Spleen (tissue), 13 donors: ENCODE measurements at places on chromosomes 3 and 15. TPM values are rescaled to one million over a fixed set of nuclear protein-coding genes. Genes with fewer than 3 reads are reported as not detected.

GRCh38 chr3:192246847-192247559 lies 480.3 kb downstream of the FGF12 start:
- no peak for DNase-seq

DNA sequence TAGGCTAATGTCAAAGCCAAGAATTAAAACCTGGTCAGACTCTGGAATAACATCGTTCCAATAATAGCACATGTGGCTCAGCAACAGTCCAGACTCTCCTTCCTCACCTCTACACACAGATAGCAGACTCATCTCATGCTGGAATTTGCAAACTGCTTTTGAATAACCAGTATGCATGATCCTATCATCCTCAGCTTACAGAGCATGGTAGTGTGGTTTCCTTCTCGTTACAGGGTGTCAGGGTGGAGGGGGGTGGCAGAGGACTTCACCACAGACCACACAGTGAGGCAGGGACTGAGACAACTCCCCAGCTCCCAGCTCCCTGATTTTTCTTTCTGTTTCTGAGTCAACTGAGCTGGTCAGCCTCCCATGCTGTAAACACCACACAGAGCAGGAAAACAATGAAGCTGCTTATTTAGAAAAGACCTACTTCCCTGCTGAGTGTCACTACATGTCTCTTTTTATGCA lies 101.6 kb downstream of the RPL22L1 start:
- no peak for DNase-seq

- no peak for DNase-seq
Observed at GRCh38 chr3:134309987-134310700, 59.5 kb upstream of the RYK start.

DNA sequence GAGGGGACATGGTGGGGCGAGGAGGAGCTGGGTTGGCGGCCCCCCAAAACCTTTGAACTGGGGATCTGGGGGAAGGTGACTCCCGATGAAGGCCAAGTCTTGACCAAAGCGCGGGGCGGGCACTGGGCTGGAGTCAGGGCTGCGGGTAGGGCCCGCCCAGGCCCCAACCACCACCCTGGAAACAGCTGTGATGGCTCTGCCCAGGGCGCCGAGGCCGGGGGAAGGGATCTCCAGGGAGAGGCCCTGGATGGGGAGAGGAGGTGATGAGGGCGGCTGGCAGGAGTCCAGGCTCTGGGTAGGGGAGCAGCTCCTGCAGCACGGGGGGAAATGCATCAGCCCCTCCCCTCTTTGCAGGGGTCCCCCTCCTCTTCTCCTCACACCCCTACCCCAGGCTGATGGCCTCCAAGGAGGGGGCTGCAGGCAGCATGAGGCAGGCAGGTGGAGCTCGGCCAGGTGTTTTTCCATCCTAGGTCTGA lies 5.9 kb upstream of the C15orf39 start:
- peak; percentile 72 for DNase-seq

SLC7A14 gene
- not detected for polyA plus RNA-seq
